ENCODE measurements at places on chromosomes 6 and 20.
A peak's percentile ranks its signal among the peaks of the same experiment; 100 is the strongest.

DNA sequence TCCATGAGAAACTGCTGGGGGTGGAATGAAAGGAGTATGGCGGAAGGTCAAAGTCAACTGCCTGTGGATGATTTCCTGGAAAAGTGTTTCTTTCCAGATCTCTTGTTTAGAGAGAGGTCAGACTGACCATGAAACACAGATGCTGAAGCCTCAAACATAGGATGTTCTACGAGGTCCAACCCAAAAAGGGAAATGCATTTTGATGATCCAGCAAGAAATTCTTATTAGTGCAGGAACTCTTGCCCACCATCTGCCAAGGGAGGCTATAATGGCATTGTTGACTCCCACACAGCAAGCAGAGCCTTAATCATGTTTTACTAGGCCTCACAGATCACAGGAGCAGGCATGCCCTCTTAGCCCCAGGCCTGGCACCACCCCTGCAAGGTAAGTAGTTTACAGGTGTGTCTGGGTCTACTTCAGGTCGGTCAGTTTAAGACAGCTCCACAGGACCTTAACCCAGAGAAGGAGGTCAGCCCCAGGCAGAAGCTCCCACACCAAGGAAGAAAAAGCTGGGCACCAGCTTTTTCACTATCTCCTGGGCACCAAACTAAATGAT lies 67.6 kb upstream of the CNKSR3 start:
- DNase-seq, result no peak

GRCh38 chr20:9021699-9022098 lies 47.2 kb upstream of the PLCB4 start:
- DNase-seq, result no peak

DNA sequence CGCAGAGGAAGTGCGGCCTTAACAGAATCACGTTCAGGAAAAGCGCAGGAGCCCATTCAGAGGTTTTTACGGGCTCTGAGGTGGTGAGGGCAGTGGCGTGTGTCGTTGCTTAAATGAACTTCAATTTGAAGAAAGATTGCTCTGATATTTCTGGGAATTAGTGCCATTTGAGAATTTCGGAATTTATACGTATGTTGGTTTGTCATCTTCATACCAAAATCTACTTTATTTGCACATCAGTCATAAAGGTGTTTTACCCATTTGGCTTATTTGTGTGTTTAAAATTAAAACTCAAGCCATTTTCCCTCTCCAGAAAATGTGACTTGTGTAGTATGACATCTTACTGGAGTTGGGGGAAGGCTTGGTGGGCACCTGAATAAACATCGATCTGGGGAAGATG lies 48.1 kb upstream of the TULP4 start:
- no peak for DNase-seq

DNA sequence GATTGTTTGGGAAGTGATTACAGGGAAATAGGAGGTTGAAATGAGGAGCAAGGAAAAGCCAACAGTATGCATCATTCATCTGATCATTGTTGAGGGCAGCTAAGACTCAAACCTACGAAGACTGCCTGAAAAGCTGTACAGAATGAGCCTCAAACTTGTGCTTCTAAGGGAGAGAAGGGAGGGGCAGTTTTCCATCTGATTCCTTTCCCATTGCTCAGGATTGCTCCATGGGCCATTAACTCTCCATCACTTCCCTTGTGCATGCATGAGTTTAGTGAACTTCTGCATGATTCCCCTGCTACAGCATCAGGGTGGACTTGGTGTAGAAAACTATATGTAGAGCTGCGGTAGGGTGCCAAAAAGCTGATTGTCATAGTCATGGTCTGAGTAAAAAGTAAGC lies 742.7 kb upstream of the SLC35B3 start:
- DNase-seq, result no peak

- no peak for DNase-seq
Measured at GRCh38 chr20:35088231-35089145, 4.1 kb downstream of the TRPC4AP start.

- no peak for DNase-seq
Measured at GRCh38 chr20:21698494-21699215, 6.8 kb upstream of the PAX1 start.

DNA sequence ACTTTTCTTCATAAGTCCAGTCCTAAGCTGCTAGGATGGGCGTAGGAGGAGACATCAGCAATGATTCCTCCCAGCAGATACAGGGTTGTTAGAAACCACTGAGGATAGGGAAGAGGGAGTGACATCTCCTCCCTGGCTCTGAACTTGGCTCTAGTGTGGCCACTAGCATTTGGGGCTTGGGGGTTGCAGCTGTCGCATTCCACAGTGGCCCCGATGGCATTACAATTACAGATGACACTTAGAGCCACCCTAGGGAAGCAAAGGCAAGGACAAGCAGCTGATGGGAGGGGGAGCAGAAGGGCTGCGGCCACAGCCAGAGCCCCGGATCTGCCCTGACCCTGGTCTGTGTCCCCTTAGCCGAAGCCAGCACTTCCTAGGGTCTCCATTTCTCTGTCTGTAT lies 9.5 kb upstream of the CDKN1A start:
- no peak for DNase-seq

DNA sequence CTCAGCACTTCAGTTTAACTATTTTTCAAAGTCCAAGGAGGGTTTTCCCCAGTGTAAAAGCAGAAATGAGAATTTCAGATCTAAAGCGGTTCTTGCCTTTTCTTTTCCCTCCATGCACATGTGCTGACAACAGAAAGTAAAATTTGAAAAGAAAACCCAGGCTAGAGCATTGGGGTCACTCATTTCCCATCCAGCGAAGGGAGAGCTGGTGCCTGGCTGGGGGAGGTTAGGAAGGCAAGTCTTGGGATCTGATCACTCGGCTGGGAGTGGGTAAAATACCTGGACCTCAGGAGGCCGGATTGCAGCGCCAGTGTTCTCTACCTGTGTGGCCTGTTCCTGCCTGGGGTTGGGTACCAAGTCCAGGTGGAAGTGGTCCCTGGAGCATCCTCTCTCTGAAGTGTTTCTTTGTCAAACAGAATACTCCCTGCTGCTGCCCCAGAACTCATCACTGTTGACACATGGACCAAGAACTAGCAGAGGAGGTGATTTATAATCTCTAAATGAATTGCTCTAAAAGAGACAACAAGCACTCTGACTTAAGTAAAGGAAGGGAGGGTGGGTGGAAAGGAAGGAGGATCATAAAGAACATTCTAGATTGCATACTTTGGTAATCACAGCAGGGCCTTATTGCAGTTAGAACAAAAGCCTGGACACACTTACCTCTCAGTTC lies 136.0 kb downstream of the MTHFD1L start:
- no peak for DNase-seq

DNA sequence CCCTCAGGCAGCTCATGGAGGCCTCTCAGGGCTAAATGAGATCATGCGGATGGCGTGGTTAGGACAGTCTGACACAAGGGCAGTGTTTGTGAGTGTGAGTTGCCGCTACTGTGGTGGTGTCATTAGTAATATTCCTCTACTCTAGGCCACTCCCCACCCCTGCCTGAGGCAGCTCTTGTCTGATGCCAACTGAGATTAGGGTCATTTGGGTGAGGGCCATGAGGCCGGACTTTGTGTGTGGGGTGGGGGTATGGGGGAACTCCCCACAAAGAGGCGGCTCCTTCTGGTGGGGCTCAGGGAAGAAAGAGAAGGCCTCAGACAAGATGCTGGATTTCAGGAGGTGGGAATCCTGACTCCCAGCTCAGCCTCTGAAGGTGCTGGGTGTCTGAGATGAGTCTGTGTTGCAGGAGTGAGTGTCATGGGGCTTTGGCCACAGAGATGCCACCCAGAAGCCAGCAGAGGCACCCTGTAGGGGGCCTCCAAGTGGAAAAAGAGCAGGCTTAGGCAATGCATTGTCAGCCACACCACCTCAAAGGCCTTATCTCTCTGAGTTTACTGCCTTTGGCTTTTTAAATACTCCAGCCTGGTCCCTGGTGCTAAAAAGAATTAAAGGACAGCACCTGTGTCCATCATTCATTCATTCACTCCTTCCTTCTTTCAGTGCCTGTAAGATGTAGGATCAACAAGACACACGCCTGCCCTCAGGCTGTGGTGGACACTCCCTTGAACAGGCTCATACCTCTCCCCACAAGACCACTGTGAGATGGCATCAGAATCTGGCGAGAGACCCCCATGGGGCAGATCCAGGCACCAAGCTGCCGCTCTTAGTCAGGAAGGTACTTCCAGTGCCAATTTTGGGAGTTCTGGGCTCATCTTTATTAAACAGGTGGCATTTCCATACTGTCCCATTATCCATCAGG lies 175.2 kb downstream of the MRPL14 start:
- no peak for DNase-seq

- no peak for DNase-seq
Measured at GRCh38 chr6:45661661-45662060, 283.9 kb upstream of the SUPT3H start.

- DNase-seq, result no peak
Measured at GRCh38 chr6:165077876-165078275, 231.5 kb downstream of the C6orf118 start.

DNA sequence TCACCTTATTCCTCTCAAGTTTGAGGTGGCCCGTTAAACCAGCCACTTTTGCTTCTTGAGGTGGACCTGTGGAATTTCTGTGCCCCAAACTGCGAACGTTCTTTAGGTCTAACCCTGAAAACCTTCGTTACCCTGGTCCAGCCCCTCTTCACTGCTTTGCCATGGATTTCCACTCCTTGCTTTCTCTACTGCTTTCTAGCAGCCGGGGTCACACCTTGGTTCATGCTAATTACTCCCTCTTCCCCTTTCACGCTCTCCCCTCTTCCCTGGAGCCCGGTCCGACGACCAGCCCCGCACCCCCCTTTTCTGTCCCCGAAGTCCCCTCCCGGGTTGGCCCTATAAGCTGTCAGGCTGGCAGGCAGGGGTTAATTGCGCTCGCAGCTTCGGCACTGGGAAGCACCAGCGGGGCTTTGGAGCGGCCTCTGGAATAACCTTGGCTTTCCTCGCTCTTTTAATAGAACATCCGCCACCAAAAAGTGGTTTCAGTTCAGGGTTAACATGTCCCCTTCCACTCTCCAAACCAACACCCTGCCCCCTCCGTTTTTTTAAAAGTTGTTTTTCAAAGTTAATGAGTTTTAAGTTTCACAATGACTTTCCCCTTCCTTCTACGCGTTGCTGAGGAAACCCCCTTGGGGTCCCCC lies 1.4 kb upstream of the HIVEP1 start:
- DNase-seq, result peak; percentile 36

- DNase-seq, result no peak
Measured at GRCh38 chr20:59125332-59125731, 38.3 kb upstream of the ZNF831 start.

DNA sequence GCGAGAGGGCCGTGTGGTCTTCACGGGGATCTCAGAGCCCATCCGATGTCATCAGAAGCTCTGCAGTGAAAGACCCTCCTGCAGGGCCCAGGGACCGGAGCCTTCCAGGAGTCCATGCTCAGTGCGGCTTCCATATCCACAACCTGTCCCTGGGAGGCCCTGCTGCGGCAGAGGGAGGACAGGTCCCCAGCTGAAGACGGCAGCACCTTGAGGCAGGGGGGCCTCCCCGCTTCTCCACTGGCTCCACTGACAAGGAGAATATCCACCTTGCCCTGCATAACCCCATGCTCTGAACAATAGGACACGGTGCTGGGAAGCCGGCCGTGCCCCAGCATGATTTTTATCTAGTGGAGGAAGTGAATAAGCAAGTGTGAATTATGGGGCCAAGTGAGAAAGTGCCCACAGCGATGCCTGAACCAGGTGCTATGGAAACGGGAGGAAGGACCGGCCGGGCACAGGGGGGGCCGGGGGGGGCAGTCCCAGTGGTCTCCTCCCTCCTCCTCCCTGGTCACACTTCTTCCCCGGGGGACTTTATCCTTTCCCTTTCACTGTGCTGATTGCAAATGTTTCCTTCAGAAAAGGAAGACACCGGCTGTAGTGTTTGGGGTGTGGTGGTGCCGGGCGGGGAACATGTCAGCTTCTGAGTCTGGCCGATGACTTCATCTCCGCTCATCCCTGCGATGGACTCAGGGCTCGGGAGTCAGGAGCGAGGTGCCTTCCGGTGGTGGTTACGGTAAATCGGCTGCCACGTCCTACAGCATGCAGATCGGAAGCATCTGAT lies 225.1 kb downstream of the ERMARD start:
- DNase-seq, result no peak

- DNase-seq, result no peak
Measured at GRCh38 chr6:151749341-151749740, 58.1 kb upstream of the ESR1 start.

GRCh38 chr6:130913120-130913519 lies 85.9 kb downstream of the SMLR1 start:
- DNase-seq, result no peak

GRCh38 chr6:1606780-1607515 lies 2.8 kb upstream of the FOXC1 start:
- DNase-seq, result no peak

DNA sequence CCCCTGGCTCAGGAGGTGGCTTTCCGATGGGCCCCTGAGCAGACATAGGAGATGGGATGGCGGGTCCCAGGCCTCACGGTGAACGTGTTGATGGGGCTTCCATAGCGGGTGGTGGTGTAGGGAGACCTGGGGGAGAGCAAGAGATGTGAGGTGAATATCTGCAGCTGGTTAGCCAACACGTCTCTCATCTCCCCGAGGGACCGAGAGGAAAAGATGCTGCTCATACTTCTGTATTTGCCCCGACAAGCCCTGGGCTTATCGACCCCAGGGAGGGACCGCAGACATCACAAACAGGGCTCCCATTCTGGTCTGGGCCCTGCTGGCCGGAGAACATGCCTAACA lies 38.7 kb downstream of the C6orf132 start:
- no peak for DNase-seq

DNA sequence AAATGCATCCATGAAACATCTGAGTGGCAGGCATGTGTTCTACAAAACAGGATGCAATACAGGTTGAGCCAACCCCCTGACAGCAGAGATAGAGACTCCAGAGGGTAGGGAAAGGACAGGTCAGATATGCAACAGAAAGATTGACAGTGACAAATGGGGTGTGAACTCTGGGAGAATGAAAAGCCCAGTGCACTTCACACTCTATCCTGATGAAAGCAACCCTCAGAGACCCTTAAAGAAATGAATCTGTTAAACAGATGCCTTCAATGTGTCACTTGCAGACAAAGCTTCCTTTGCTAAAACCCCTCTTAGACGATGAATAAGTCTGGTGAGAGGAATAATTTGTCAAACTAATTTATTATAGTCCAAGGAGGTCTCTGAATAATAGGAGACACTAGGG lies 89.9 kb downstream of the RFPL4B start:
- no peak for DNase-seq

DNA sequence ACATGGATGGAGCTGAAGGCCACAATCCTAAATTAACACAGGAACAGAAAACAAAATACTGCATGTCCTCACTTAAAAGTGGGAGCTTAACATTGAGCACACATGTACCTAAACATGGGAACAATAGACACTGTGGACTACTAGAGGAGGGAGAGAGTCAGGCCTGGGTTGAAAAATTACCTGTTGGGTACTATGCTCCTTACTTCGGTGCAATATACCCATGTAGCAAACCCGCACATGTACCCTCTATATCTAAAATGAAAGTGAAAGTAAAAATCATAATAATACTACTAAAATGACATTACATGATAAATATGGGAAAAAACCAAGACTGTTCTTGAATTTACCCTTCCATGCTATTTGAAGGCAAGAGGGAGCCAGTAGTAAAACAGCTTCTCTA lies 1273.8 kb upstream of the ADGRB3 start:
- no peak for DNase-seq

All from tibial nerve (tissue), 4 donors.